CD4-positive, alpha-beta T cell treated with Interleukin-17A for 4 hours (primary cell): ENCODE measurements at places on chromosomes 7 and 10.

- DNase-seq, result no peak
These were observed 185.4 kb upstream of the SHH start for GRCh38 chr7:155997431-155998327.

DNA sequence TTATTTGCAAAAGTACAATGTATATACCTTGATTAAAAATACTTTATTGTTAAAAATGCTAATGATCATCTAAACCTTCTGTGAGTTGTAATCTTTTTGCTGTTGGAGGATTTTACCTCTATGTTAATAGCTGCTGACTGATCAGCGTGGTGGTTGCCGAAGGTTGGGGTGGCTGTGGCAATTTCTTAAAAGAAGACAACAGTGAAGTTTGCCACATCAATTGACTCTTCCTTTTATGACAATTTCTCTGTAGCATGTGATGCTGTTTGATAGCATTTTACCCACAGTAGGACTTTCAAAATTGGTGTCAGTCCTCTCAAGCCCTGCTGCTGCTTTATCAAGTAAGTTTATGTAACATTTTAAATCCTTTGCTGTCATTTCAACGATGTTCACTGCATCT lies 16.9 kb upstream of the ENTPD1 start:
- DNase-seq, result no peak

DNA sequence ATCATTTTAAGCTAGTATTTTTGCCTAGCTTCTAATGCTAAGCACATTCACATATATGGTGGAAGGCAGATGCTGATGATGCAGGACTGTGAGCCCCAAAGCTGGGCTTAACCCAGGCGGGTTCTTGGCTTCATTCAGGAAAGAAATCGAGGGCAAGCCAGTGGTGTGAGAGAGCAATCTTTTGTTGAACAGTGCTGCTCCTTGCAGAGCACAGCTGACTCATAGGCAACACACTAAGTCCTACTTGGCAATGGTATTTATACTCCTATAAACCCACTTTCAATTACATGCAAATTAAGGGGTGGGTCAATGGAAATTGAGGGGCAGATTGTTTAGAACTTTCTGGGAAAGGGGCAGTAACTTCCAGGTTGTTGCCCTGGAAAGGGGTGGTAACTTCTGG lies 42.0 kb upstream of the CELF2 start:
- DNase-seq, result no peak

- DNase-seq, result no peak
These were observed 73.4 kb downstream of the MYOF start for GRCh38 chr10:93408783-93409182.

- no peak for DNase-seq
These were observed at the start of gene ENTPD1 for GRCh38 chr10:95756041-95756761. ENTPD1 (plus strand) TSS chr10:95756163; CDS start chr10:95756240, 77 bp downstream.

DNA sequence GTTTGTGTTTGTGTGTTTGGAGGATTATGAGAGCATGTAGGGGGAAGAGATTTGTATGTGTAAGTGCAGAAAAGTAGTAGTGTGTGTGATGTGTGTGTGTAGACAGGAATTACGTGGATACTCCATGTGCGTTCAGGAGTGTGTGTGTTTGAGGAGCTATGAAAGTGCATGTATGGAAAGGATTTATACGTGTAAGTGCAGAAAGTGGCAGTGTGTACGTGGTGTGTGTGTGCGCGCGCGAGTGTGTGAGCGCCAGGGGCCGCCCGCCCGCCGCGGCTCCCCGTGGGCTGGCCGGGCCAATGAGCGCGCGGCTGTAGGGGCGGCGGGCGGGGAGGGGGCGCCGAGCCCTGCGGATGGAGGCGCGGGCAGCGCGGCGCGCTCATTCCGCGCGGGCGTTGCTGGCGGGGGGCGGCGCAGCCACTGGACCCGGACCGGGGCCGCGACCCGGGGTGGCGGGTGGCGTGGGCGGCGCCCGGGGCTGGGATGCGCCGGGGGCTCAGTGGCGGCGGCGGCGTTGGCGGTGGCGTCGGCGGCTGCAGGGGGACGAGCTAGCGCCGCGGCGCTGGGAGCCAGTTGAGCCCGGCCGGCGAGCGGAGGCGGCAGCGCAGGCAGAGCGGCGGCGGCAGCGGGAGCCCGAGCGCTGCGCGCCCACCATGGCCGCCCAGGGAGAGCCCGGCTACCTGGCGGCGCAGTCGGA lies at the start of gene BICC1:
TSS of gene BICC1 (plus strand) at position 382 of the 697 bp plus-strand sequence. CDS start at position 654, 272 bp downstream.
- DNase-seq, result no peak

GRCh38 chr7:51970961-51971665 lies 654.5 kb upstream of the COBL start:
- DNase-seq, result no peak

GRCh38 chr7:97446361-97446760 lies 285.5 kb upstream of the TAC1 start:
- no peak for DNase-seq

DNA sequence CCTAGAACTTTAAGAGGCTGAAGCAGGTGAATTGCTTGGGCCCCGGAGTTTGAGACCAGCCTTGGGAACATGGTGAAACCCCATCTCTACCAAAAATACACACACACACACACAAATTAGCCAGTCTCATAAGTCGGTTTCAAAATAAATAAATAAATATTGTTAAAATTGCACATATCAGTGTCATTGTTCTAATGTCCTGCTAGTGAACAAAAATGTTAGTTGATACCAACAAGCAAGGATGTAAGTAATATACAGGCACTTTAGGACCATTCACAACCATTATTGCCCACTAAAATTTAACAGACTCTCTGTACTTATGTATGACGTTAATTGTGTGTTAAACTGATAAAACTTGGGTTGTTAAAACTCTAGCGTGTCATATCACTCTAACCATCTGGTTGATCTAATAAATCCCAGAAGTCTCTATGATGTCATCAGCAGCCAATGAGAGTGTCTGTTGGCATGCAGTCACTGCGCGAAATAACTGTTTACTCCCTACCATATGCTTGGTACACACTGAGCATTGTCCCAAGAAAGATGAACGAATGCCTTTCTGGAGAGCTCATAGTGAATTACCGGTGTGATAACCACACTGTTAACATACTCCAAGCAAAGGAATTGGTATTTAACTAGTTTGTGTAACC lies 30.4 kb upstream of the OTUD1 start:
- no peak for DNase-seq

DNA sequence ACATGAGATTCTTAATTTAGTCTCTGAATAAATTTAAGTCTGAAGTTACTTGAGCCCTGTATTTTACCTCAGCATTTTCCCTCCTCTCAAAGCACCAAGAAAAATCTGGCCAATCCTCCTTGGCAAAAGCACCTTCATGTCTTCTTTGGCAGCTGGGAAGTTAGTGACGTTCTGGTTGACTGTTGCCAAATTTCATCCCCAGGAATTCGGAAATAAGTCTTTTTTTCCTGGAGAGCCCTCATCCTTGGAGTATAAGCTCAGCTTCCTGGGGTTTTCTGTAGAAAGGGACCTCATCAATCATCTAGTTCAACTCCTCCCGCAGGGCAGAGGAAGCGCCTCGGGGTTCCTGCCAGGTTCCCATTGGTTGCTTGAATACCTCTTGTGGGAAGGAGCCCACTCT lies 377.6 kb downstream of the PHTF2 start:
- DNase-seq, result no peak

- no peak for DNase-seq
These were observed 14.6 kb upstream of the ST7 start for GRCh38 chr7:116938678-116939077.

GRCh38 chr10:25457552-25457951 lies 282.8 kb downstream of the GPR158 start:
- DNase-seq, result no peak

DNA sequence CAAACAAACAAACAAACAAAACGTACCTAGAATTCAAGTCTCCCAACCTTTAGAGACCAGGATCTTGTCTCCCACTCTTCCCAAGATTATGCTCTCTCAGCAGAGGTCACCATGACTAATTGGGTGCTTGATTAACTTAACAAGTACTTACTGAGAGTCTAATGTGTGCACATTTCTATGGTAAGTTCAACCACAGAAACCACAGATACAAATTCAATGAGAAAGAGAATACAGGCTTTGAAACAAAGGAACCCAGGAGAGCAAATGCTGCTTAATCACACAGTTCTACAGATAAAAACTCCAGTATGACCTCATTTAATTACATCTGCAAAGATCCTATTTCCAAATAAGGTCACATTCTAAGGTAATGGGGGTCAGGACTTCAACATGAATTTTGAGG lies 142.8 kb downstream of the DNAJC1 start:
- DNase-seq, result no peak

GRCh38 chr7:99387912-99388311 lies 13.4 kb downstream of the ARPC1B start:
- DNase-seq, result no peak

DNA sequence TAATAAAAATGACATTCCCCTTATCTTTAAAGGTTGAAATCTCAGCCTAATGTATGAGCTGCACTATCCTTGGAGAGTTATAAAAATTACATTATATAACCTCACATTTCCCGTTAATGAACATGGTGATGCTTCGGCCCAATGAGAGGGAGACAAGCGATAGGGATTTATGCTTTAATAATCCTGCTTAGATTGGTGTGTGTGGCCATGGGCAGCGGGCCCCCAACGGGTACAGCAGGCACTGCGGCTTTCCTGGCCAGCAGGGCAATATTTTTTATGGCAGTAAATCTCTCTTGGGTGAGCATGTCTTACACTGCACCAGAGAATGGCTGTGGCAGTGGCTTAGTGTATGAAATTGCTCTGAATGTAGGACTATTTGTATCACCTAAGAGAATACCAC lies 246.3 kb downstream of the GFRA1 start:
- DNase-seq, result no peak

GRCh38 chr7:99465421-99465768 lies 572 bp downstream of the ATP5MF start:
- no peak for DNase-seq

DNA sequence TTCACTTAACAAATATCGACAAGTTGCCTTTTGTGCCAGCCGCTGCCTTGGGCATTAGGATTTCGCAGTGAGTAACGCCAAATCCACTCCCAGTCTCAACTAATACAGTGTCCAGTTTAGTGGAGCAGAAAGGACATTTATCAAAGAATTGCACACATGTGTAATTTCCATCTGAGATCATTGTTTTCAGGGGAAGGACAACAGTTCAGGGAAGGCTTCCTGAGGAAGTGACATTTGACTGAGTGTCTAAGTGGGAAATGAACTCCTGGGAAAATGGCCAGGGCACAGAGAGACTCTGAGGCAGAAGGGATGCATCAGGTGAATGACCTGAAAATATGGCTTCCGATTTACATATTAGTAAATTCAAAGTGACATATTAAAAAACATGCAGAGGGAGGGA lies 89.4 kb downstream of the ITGA8 start:
- no peak for DNase-seq

DNA sequence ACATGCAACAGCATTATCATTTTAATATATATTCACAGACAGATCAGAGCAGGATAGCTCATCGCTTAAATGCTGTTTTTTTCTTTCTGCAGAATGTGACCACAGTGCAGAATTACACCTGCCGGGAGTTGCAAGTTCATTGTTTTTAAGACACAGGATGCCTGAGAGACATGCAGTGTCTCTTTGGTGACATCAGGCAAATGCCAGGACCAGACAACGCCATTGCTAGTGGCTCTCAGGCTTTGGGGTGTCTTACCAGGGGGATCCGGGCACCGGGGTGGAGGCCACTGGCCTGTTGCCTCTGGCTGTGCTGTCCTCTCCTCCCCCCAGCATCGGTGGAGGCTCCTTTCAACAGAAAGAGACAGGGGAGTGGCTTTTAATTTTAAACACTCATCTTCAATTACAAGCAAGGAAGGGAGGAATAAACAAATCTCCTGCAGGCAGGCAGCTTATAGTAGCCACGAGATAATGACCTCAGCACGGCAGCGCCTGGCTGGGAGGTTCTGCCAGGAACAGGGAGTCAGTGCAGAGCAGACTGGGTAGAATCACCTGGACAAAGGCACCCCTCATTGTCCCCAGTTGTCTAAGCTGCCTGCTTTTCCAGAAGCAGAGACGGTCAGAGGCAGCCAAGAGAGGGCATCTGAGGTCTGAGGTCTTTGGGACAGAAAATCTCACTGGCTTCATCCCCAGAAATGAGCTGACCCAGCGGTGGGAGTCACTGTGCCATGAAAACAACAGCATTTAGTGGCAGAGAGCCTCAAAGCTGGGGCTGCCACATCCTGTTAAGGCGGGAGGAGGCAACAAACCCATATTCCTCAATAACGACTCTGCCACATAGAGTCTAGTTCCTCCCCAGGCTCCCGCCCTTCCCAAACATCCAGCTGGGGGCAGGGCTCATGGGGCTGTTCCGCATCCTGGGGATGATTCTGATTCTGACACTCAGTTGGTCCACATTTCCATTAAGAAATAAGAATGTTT lies 148.4 kb downstream of the TCERG1L start:
- DNase-seq, result no peak

DNA sequence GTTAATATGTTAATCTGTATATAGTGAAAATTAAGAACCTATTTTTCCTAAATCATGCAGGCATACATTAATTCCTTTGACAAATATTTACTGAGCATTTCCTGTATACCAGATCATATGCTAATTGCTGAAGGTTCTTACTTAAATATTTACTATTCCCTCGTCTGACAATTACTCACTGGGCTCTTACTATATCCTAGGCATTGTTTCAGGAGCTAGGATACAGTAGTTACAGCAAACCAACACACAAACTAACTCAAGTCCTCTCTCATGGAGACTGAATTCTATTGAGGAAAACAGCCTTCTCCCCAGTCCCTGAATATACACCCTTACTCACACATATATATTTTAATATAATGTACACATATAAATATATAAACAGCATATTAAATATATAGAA lies 786.0 kb downstream of the NRG3 start:
- no peak for DNase-seq

- no peak for DNase-seq
These were observed 179.2 kb upstream of the ZMIZ1 start for GRCh38 chr10:78889536-78890063.

- DNase-seq, result no peak
These were observed 103.3 kb downstream of the FAM107B start for GRCh38 chr10:14671386-14671831.

- no peak for DNase-seq
These were observed 468 bp upstream of the TRIM56 start for GRCh38 chr7:101084865-101085161.

- peak; percentile 20 for DNase-seq
These were observed 24.1 kb downstream of the FZD1 start for GRCh38 chr7:91288208-91288824.

DNA sequence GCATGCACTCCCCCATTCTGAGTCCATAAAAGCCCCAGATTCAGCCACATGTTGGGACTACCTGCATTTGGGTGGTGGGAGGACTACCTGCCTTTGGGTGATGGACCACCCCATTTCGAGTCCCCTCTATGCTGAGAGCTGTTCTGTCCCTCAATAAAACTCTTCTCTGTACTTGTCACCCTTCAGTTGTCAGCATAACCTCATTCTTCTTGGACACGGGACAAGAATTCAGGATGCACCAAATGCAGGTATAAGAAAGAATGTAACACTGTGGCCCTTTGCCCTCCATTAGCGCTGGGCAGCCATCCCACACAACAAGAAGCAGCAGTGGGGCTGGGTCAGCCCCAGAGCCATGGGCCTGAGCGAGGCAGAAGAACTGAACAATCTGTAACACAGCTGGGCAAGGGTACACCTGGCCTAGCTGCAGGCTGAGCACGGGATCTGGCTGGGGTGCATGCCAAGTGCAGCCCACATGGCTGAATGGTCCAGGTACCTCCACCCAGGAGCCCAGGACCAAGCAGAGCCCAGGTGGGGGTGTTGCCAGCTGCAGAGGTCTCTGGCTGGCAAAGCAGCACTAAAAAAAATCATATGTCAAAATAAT lies 1344.3 kb upstream of the LRRTM3 start:
- DNase-seq, result no peak
